Neural crest cell (in vitro differentiated cells): ENCODE measurements at places on chromosomes 7 and 10. TPM values are rescaled to one million over a fixed set of nuclear protein-coding genes. Genes with fewer than 3 reads are reported as not detected.
A peak's percentile ranks its signal among the peaks of the same experiment; 100 is the strongest.

- H3K27me3 ChIP-seq = no peaks in the 10 kb centered on the region
- DNase-seq = no peak
- H3K27ac ChIP-seq = no peak overlapping the region
- no peaks in the 10 kb centered on the region for H3K4me1 ChIP-seq
- H3K36me3 ChIP-seq = no peaks in the 10 kb centered on the region
- no peak overlapping the region for H3K4me3 ChIP-seq
Measured at GRCh38 chr7:113664867-113665266, 253.9 kb downstream of the PPP1R3A start.

GRCh38 chr10:101939008-101939648, 95.5 kb upstream of the KCNIP2 start:
- H3K4me3 ChIP-seq = no peak overlapping the region
- peaks cover 5% of the 10 kb centered on the region for H3K36me3 ChIP-seq
- peaks cover 29% of the 10 kb centered on the region for H3K4me1 ChIP-seq
- H3K27ac ChIP-seq = no peak overlapping the region
- DNase-seq = no peak
- no peaks in the 10 kb centered on the region for H3K27me3 ChIP-seq

GRCh38 chr7:155746188-155746587, 66.1 kb downstream of the SHH start:
- peaks cover 20% of the 10 kb centered on the region for H3K4me1 ChIP-seq
- H3K27ac ChIP-seq = no peak overlapping the region
- peaks cover 3% of the 10 kb centered on the region for H3K36me3 ChIP-seq
- H3K4me3 ChIP-seq = no peak overlapping the region

DNA sequence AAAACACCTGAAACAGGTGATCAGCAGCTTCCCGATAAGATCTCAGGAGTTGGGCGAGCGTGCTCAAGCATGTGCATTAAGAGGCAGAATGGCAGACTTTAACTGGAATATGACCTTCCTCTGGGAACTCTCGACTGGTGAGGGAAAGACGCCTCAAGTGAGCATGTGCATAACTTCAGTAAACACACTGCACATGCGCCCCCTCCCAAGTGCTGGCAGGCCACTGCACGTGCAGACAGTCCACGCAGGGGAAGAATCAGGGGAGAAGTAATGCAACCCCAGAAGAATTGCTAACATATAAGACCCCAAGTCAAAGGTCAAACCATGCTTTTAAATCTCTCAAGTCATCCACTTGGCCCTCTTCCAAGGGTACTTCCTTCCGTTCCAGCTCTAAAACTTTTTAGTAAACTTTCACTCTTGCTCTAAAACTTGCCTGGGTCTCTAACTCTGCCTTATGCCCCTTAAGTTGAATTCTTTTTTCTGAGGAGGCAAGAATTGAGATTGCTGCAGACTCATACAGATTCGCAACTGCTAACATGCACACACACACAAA, 541.0 kb downstream of the TNS3 start:
- H3K4me1 ChIP-seq = peaks cover 63% of the 10 kb centered on the region
- no peaks in the 10 kb centered on the region for H3K36me3 ChIP-seq
- DNase-seq = no peak
- H3K27me3 ChIP-seq = no peaks in the 10 kb centered on the region
- H3K27ac ChIP-seq = no peak overlapping the region
- H3K4me3 ChIP-seq = no peak overlapping the region

DNA sequence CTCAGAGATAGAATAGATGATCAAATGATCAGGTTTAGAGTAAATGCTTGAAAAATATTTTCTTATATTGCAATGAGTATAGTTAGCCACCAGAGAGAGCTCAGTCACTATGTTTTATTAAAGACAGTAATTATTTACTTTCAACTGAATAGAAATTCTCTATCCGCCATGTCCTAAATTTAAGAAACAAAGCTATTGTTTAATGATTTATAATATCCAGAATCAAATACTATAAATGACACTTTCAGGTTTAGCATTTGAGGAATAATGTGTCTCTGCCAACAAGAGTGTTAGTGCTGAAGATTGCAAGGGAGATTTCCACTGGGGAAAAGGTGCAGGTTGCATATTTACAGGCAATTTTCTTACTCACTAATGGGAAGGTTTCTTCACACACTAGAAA, 184.7 kb downstream of the DGKB start:
- no peak overlapping the region for H3K27ac ChIP-seq
- H3K4me1 ChIP-seq = no peaks in the 10 kb centered on the region
- no peaks in the 10 kb centered on the region for H3K36me3 ChIP-seq
- peaks cover 4% of the 10 kb centered on the region for H3K27me3 ChIP-seq

DNA sequence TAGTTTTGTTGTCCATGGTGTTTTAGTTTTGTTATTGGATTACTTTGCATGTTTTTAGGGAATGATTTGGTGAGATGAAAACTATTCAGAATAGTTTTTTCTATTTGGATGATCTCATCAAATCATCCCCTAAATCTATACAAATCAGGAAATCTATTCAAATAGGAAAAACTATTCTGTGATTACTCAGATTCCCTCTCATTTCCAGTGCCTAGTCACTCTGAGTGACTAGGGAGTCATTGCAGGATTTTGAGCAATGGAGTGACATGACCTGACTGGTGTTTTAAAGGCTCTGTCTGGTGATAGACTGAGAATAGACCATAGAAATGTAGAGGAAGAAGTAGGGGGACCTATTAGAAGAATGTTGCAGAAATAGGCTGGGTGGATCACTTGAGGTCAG, 72.4 kb downstream of the TPST1 start:
- no peaks in the 10 kb centered on the region for H3K27me3 ChIP-seq
- no peak for DNase-seq
- H3K36me3 ChIP-seq = peaks cover 8% of the 10 kb centered on the region
- H3K4me3 ChIP-seq = no peak overlapping the region

DNA sequence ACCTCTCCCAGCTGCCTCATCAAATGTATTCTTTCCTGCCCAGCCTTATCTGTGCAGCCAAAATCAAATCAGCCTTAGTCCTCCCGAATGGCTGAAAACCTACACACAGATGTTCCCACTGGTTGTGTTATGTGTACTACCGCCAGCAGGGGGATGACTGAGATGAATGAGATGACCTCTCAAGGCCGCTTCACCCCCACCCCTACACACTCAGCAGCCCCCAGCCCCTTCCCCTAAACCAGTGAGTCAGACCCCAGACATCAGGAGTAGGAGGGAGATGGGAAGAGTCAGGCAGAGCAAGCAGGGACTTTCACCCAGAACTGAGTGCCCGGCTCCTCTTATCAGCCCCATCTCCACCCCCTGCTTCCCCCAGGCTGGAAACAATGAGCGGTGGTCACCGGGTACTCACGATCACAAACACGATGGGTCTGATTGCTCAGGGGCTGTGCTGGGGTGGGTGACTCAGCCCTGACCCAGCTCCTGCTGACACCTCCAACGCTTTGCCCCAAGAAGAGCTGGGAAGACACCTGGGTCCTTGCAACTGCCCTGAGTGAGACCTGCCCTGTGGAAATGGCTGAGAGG, 6.5 kb upstream of the C10orf105 start:
- peak; percentile 33 for DNase-seq
- no peak overlapping the region for H3K4me3 ChIP-seq
- H3K4me1 ChIP-seq = peaks cover 7% of the 10 kb centered on the region
- H3K36me3 ChIP-seq = no peaks in the 10 kb centered on the region

- no peak overlapping the region for H3K27ac ChIP-seq
- no peak overlapping the region for H3K4me3 ChIP-seq
- DNase-seq = no peak
- no peaks in the 10 kb centered on the region for H3K4me1 ChIP-seq
- no peaks in the 10 kb centered on the region for H3K36me3 ChIP-seq
Measured at GRCh38 chr7:23590529-23590928, 6.7 kb upstream of the CCDC126 start.

PILRA gene
- total RNA-seq = 2.6 and 2.7 TPM in 2 replicates

SNX10 gene
- total RNA-seq = 5.0 and 5.4 TPM in 2 replicates

UPK3B gene
- total RNA-seq = 0.77 TPM in 1 of 2 replicates, not detected in the other

ASZ1 gene
- total RNA-seq = not detected in 2 replicates

FANK1 gene
- 2.4 and 5.0 TPM in 2 replicates for total RNA-seq

HTRA1 gene
- total RNA-seq = 8.2 and 9.0 TPM in 2 replicates
